ENCODE measurements at places on chromosomes 12 and 14. TPM values are rescaled to one million over a fixed set of nuclear protein-coding genes. Genes with fewer than 3 reads are reported as not detected.

- no peak for DNase-seq
Observed at GRCh38 chr14:99751539-99752485, 41.4 kb upstream of the EML1 start.

GRCh38 chr14:34951286-34951685 is 31.5 kb upstream of the SRP54 start:
- DNase-seq = no peak

- DNase-seq = no peak
Observed at GRCh38 chr12:132813443-132813842, 15.2 kb downstream of the GOLGA3 start.

DNA sequence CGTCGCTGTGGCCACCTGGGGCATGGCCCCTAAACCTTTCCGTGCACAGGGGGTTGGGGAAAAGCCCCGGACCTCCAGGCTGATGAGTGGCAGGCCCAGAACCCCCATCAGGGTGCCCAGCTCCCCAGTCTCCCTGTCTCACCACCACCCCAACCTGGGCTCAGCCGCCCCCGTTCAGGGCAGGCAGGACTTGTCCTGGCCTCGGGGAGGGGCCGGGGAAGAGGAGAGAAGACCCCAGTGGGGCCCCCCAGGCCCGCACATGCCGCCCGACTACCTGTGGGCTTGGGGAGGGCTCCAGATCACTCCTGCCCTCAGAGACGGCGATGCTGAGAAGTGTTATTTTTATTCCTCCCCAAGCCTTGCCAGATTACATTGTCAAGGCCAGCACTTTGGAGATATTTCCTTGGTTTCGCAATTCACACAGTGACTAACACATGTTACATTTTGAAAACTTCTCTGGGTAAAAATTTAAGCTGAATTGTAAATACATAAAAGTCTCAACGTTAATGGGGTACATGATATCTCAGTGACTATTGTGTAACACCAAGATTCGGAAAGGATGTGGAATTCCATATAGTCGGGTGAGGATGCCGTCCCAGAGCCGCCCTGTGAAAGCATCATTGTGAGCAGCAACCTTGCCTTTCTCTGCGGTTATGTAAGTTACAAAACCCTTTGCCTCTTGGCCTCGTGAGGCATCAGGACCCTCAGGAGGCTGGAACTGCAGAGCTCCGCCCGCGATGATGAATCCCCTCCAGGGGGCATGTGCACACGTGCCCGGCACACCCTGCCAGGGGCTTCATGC is 85.6 kb upstream of the DIO3 start:
- no peak for DNase-seq

GRCh38 chr12:90124289-90124688 is 415.7 kb upstream of the ATP2B1 start:
- no peak for DNase-seq

DNA sequence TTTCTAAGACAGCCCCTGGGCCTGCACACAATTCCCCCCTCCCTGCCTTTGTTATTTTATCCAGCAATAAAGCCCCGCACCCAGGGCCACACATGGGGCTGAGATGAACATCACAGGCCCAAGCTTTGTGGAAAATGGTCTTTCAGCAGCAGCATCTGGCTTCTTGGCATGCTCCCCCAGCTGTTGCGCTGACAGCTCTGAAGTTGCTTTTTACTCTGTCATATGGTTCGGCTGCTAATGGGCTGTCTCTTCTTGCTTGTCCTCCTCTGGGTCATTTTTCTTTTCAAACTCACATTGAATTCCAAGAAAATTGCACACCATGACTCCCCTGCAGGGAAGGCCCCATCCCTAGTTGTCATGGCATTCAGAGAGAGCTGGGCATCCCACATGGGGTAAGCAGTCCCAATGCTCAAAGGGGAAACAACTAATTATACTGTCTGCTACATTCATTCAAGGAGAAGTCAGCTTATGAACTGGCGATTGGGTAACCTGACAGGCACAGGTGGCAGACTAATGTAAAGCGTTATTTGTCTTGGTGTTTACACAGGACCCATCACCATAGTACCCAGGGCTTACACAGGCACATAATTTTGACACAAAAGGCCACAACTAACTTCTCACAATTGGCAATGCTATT is 74.0 kb upstream of the CDKN3 start:
- DNase-seq = no peak

DNA sequence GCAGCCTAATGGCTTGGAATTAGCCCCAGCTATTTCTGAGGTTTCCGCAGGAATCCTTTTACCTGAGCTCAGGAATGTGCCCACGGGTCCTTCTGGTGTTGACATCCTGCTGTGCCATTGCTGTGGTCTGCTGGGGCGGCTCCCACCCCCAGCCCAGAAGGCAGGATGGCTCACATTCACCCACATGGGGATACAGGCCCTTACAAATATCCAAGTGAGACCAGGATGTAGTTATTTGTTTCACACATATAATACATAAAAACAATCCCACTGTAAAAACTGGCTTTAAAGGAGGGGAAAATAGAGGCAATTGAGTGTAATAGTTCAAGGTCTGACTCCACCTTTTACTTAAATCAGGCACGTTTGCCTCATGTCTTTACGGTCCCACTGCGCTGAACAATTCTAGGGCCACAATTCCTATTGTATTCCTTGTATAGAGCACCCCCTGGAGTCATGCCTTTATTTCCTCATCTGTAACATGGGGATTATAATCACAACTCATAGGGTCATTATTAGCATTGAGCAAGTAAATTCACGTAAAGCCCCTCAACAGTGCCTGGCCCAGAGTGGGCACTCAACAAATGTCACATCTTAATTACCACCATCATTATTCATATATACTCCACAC is 57.2 kb upstream of the FICD start:
- DNase-seq = no peak

GRCh38 chr12:5171701-5172100 is 128.0 kb downstream of the KCNA5 start:
- DNase-seq = no peak

TMTC1 gene
- total RNA-seq = 1.4 TPM

DNA sequence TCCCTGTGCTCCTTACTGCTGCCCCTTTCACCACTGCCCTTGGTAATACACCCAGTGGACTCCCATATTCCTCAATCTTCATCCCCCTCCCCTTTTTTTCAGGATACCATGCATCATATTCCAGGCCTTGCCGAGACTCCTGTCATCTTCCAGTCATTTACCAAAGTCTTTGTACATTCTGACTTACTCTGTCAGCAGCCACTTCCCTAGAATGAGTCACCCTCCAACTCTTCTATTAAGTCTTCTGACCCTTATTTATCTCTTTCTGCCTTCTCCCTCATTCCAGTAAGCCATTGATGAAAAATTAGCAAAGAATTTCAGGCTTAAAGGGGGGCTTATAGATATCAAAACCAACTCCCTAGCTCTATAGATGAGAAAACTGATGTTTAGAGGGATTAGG is 128.0 kb downstream of the STXBP6 start:
- DNase-seq = no peak

CELA1 gene
- total RNA-seq = not detected

DNA sequence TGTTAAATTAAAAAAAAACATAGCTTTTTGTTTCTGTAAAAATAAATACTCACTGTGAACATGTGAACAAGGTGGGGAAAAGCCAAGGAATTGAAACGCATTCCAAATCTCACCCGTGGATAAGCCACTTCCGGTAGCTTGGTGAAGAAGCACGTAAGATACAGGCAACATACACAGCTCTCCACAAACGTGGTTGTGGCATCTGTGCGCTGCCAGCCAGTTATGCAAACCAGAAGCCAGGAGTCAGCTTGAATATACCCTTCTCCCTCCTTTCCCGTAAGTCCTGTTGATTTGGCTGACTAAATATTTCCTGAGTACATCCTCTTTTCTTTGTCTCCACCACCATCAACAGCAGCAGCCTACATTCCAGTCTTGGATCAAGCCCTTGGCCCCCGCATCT is 486.2 kb downstream of the VRK1 start:
- DNase-seq = no peak

DNA sequence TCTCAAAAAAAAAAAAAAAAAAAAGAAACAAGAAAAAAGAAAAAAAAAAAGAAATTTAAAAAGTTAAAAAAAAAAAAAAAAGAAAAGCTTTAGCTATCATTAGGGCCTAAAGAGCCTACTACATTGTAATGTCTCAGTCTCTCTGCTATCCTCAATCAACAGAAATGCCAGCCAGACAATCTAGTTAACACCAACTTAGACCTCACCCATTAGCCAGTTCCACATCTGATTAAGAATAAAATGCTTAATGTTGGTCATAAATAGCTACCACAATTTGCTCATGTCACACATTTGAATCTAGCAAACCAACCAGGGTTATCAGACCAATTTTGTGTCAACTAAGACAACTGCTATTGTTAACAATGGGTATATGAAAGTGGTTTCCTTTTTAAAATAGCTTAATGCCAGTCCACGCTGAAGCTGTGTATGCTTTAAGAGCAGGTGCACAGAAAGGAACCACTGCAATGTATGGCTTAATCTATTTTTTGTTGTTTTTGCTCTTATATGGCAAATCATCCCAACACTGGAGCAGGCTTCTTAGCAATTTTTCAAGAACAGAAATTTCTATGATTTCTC is 45.5 kb upstream of the SELPLG start:
- DNase-seq = no peak

DNA sequence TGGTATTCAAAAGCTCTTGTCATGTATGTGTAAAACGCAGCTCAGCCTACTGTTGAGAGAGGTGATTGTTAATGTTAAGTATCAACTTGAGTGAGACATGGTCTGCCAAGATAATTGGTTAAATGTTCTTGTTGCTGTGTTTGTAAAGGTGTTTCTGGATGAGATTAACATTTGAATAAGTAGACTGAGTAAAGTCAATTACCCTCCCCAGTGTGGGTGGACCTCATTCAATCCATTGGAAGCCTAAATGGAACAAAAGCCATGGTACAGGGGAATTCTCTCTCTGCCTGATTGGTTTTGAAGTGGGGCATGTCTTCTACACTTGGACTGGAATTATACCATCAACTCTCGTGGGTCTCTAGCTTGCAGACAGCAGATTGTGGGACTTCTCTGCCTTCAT is 63.8 kb upstream of the RERGL start:
- DNase-seq = no peak

- DNase-seq = no peak
Observed at GRCh38 chr12:109452489-109452888, 24.6 kb downstream of the KCTD10 start.

DDX51 gene
- total RNA-seq = 37.6 TPM

GRCh38 chr12:93019212-93019927 is 90.3 kb upstream of the EEA1 start:
- DNase-seq = no peak

- DNase-seq = no peak
Observed at GRCh38 chr12:58765653-58766512, 154.4 kb downstream of the LRIG3 start.

- DNase-seq = no peak
Observed at GRCh38 chr12:91874086-91874865, 271.4 kb downstream of the BTG1 start.

- DNase-seq = peak; percentile 71
Observed at GRCh38 chr12:53180931-53181645, 363 bp upstream of the CSAD start.

GRCh38 chr12:39103552-39104165 is 198.3 kb upstream of the CPNE8 start:
- no peak for DNase-seq

DNA sequence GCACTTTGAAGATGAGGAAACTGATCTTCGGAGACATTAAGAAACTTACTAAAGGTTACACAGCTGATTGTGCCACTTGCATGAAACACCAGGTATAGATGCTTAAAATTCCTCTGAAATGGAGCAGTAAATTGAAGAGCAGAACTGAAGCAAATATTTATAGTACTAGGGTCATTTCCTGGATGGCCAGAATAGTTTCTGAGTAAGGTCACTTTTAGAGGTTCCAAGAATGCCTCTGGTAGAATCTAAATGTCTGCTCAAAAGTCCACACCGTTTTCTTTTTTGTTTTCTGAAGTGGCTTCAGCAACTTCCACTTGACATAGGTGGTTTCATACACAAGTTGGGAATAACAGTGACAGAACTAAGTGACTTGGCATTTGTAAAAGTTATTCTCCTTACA is 19.4 kb downstream of the TPH2 start:
- no peak for DNase-seq

- peak; percentile 13 for DNase-seq
Observed at GRCh38 chr14:34722723-34723545, 8.5 kb upstream of the CFL2 start.

DNA sequence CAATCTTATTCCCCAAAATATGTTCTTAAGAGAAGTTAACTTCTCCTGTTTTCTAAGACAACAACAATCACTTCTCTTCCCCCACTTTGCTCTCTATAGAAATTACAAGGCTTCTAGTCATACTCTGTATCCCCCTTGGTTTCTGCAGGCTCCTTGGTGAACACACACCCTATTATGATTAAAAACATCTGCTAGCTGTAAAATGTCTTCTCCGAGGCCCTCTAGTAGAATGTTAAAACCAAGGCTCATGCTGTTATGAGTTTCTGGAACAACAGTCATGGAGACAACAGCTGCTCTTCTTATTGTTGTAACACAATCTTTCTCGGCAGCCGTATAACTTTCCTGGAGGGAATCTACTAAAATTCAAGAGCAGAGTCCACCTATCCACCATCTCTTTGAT is 397.5 kb upstream of the CCDC196 start:
- no peak for DNase-seq

DNA sequence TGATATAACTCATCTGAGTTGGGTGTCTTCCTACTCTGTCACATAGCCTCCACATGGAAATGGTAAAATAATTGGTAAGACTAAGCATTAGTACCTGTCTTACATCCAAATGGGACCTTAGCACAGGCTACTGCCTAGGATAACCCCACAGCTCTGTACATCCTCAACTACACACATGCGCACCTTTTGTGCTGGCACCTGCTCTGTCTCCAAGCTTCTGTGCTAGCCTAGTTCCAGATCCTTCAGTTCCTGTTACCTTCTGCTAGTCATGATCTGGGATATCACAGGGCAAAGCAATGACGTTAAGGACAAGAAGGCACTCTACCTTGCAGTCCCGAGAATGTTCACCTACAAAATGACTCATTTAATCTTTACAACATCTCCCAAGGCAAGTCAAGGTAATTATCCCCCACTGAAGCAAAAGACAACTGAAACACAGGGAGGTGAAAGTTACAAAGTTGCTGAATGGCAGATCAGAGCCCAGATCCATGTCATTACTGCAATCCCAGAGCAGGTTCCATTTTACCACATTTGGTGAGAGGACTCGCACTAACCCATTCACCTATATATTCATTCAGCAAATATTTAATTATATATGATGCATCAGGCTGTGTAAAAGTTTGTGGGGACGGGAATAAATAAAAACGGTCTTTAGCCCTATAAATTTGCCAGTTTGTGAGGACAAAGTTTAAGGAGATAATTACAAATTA is 61.7 kb downstream of the PPM1H start:
- no peak for DNase-seq

VDR gene
- 312 TPM for total RNA-seq

CLEC6A gene
- not detected for total RNA-seq

KLHDC1 gene
- total RNA-seq = 0.96 TPM

- no peak for DNase-seq
Observed at GRCh38 chr12:10634427-10634826, 21.0 kb upstream of the MAGOHB start.

SMOC1 gene
- total RNA-seq = not detected

IL22 gene
- not detected for total RNA-seq

All from activated T-helper 2 cell treated with anti-CD3 and anti-CD28 coated beads, Interferon-gamma antibody, Interleukin-2, Interleukin-4, amounts not matched to agents 10 μg/mL and 5 μg/mL and 100 μg/mL, durations not matched to agents 14 hours and 24 hours and 36 hours (primary cell).